Daoy (cell line): ENCODE measurements at places on chromosomes 1 and 21.

GRCh38 chr1:913491-914130 lies 10.1 kb upstream of the SAMD11 start:
- DNase-seq = peak; percentile 7

DNA sequence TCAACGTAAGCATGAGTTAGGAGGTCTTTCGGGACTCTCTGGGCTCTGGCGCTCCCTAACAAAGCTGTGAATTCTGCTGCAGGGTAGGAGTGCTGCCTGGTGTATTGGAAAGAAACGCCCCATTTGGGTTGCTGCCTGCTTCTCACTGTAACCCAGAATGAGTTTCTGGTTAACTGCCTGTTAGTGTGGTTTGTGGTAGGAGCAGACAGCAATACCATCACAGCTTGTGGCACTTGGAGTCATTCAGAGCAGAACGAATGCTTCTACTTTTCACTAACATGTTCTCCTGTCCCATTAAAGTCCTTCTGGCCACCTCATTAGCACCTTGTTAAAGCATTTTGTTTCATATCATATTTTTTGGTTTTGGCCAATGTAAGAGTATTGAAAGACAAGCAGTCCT lies 18.1 kb downstream of the MAP3K7CL start:
- peak; percentile 90 for DNase-seq

DNA sequence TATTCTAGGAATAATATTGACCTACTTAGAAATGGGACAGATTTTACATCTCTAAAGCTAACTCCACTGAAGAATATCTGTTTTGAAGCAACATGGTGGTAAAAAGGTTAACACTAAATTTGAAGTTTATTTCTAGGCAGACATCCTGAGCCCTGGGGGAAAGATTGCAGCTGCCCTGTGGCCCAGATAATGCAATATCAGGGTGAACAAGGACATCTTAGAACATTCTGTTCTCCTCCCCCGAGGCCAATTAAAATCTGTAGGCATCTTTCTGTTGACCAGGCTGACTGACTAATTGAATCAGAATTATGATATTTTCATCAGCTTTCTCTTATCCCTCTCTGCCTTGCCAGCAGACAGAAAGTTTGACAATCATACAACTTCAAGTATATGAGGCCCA lies 149.8 kb upstream of the DUSP10 start:
- no peak for DNase-seq

GRCh38 chr21:44513389-44514217 lies 26.4 kb downstream of the KRTAP10-1 start:
- DNase-seq = peak; percentile 34

- DNase-seq = no peak
Observed at GRCh38 chr1:118828038-118828437, 160.1 kb downstream of the TBX15 start.

GRCh38 chr1:111656086-111657017 lies 36.8 kb downstream of the RAP1A start:
- peak; percentile 51 for DNase-seq

DNA sequence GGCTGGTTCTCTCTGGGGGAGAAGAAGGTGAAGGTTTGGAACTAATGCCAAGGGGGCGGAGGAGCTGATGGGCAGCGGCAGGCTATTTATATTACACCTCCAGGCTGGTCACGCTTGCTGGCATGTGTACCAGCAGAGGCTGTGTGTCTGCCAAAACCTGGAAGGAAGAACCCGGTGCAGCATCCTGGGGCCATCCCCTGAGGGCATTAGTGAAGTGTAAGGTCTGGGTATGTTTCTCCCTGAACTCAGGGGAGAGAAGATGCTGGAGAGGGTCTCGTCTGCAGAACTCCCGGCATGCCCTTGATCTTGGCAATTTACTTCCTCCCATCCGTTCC lies 5.3 kb downstream of the DISP3 start:
- DNase-seq = no peak

DNA sequence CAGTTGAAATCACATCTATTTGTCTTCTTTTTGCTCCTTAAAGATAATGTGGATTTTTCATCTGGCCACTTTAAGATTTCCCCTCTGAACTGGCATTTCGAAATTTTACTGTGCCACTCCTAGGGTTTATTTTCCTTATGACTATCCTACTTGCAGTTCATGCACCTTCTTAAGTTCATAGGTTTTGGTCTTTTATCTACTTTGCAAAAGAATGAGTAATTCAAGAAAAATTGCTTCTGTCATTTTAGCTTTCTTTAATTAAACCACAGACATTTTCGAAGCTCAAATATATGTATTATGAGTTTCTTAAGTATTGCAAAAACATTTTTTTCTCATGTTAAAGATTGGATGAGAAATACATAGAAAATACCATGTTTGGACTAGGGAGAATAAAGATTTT lies 1244.8 kb upstream of the TMPRSS15 start:
- DNase-seq = no peak

DNA sequence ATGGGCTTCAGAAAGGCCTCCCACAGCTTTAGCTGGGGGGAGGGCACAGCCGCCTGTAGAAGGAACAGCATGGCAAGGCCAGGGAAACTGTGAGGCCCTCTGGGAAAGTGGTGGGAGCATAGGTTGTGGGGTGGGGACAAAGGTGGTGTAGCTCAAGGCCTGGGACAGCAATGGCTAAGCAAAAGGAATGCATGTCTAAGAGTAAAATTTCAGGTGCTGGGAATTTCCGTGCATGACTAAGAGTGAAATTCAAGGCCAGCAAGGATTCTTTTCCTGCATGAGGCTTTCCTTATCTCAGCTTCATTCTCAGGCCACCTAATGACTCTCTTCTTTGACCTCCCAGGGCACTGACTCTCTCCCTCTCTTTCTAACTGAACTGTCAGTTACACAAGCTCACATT lies 86.5 kb upstream of the WNT4 start:
- DNase-seq = peak; percentile 77

GRCh38 chr1:225480825-225481434 lies 53.1 kb upstream of the LBR start:
- peak; percentile 53 for DNase-seq

GRCh38 chr1:60857851-60858250 lies 224.5 kb upstream of the NFIA start:
- DNase-seq = peak; percentile 31

GRCh38 chr1:28927648-28928313 lies 13.4 kb downstream of the EPB41 start:
- DNase-seq = no peak

DNA sequence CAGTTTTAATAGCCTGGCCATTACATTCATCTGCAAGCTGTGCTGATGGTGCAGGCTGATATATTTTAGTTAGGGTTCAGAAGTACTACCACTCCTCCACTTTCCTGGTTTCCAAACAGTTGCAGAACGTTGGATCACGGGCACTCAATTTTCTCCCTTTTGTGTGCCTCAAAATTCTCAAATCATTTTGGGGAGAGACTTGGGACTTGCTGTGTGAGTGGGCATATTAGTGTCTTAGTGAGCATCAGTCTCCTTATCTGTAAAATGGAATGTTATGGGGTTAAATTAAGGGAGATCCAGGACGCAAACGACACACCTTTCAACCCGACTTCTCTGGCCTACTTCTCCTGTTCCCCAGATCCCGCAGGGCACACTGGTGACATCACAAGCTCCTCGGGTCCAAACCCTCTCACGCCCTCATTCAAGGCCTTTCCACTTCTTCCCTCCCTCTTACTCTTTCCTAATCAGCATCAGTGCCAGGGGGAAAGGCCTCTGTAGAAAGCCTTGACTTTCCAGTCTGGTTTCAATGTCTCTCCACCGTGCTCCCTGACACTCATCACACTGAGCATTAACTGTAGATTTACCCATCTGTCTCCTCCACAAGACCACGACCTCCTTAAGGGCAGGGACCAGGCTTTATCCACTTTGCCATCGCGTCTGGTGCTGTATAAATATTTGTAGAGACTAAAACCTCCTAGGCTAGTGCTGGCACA lies 1.2 kb downstream of the PIGP start:
- DNase-seq = peak; percentile 72

- DNase-seq = no peak
Observed at GRCh38 chr1:3638676-3639075, 11.2 kb downstream of the WRAP73 start.

GRCh38 chr1:86516335-86516734 lies 30.5 kb upstream of the CLCA4 start:
- DNase-seq = no peak

GRCh38 chr1:46521414-46521813 lies 30.0 kb downstream of the KNCN start:
- DNase-seq = no peak

GRCh38 chr1:203441766-203442165 lies 33.8 kb upstream of the PRELP start:
- DNase-seq = no peak

GRCh38 chr21:22609802-22610201 lies 1611.6 kb downstream of the NCAM2 start:
- no peak for DNase-seq

DNA sequence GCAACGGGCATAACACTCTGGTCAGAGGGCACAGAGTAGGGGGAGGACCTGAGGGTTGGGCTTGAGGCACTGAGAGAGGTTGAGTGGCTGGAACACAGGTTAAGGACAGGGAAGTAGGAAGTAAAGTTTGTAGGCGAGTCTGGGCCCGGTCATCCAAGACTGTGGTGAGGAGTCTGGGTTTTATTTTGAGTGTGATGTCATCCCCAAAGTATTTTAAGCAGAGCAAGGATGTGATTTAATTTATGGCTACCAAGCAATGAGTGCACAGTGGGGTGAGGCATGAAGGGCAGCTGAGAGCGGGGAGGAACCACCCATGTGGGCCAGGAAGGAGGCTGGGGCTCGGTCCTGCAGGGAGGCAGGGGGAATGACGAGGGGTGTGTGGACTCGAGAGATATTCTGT lies 11.2 kb upstream of the VWA5B1 start:
- DNase-seq = peak; percentile 85

DNA sequence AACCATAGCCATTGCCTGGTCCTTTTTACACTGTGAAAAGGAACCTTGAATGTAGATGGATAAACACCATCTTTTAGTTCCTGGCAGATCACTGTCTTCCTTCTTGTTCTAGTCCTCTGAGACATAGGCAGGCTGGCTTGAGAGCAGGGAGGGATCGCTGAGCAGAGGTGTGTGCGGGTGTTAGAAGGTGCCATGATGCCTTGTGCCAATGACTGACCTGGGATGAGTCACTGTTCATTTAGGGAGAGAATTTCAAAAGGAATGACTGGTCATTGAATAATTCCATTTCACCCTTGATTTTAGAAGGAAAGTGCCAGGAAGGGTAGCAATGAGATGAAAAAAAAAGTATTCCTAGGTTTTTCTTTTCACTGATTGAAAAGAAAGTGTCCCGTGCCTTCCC lies 383.9 kb downstream of the KIF26B start:
- DNase-seq = peak; percentile 14

DNA sequence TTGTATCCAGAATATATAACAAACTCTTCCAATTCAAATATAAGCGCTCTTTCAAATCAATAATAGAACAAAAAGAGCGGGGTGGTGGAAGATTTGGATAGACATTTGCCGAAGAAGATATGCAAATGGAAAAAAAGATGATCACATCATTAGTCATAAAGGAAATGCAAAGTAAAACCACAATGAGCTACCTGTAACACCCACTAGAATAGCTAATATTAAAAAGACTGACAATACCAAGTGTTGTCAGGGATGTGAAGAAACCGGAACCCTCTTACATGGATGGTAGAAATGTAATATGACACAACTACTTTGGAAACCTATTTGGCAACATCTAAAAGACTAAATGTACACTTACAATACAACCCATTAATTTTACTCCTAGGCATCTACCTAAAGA lies 5.7 kb upstream of the TRAF5 start:
- DNase-seq = no peak

- peak; percentile 67 for DNase-seq
Observed at GRCh38 chr1:30847358-30847972, 61.1 kb downstream of the SDC3 start.

- no peak for DNase-seq
Observed at GRCh38 chr1:17930635-17931034, 175.5 kb downstream of the ACTL8 start.

GRCh38 chr21:41895643-41896493 lies 16.7 kb upstream of the PRDM15 start:
- no peak for DNase-seq

DNA sequence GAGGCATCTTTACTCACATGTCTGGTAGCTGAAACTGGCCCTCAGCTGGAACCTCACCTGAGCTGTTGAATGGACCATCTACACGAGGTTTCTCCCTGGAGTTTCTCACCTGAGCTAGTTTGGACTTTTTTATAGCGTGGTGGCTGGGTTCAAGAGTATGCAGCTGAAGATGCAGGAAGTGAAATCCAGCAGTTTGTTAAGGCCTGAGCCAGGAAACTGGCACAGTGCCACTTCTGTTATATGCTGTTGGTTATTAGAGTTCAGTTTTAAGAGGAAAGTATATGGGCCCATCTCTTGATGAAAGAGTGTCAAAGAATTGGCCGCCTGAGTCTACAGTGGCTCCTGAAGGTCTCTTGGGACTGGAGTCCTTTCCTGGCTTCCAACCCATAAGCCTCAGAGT lies 35.6 kb downstream of the STUM start:
- DNase-seq = no peak

DNA sequence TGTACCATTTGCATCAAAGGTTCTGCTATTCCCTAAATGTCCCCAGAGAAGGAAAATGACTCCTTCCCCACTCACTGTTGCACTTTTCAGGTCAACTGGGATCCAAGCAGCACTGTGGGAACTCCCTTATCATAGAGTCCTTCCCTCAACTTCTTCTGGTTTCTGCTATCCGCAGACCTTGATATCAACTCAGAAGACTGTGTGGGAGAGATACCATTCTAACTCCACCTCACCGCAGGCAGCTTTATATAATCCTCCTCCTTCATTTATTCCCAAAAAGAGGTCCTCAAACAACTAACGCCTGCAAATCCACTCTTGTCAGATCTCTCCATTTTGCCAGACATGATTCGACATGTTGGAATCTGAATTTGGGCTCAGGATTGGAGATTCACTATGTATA lies 27.3 kb downstream of the LHX9 start:
- DNase-seq = no peak

- no peak for DNase-seq
Observed at GRCh38 chr21:26168371-26168770, 2.2 kb downstream of the APP start.

DNA sequence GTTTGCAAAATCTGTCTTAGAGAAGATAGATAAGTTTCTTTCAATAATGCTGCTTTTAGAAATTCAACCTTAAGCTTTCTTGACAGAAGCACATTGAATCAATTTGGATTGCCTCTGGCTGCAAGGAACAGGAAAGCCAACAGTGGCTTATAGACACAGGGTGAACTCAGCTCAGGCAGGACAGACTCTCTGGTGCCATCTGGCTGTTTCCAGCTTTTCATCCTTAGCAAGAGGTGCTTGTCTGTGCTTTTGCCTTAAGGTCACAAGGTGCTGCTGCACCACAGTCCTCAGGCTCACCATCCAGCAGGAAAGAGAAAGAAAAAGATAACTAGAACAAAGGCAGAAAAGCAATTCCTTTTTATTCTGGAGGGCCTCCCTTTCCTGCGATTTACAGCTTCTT lies 93.7 kb upstream of the ETS2 start:
- peak; percentile 54 for DNase-seq
